ENCODE measurements at places on chromosomes 3 and 15.

DNA sequence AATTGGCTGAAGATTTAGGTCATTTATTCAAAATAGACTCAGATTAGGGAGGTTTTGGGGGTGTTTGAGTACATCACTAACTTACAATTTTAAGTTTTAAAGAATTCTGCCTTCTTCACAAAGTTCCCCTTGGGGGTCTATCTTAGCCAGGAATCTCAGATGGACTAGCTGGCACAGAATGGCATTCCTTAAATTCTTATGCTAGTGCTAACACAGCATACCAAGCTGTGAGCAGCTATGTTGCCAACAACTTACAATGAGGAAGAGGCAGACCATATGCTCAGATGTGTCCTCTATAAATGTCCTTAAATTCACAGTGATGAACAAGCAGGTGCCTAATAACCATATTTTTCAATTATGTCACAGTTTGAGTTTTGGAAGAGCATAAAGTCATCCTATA, 60.9 kb upstream of the NPHP3 start:
- DNase-seq = no peak

DNA sequence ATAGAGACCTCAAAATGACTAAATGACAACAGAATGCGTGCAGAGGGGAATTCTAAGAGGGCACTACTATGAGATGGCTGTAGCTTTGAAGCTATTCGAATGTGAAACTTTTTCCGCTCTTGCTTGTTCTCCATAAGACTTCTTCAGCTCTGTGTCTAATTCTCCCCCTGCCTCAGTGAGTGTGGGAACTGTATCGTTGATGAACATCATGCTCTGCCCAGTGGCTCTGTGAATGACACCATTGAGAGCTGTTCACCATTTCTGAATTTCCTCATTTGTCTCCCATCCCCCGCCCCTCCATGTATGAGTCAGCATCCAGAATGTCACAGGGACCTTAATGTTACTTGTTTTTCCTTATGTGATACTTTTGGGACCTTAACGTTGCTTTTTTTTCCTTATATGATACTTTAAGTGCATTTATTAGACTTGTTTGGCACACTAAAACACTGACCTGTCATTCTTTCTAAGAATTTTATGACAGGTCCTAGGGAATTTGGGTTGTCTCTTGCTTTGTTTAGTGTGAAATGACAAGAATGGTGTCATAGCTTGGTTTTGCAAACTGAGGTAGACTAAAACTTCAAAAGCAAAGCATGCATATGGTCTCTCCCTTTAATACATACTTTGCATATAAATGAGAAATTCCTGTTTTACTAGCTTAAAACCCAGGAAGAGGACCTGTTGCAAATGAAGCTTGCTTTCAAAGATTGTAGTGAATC, 99.6 kb downstream of the FNDC3B start:
- no peak for DNase-seq

- peak; percentile 93 for DNase-seq
Observed at GRCh38 chr15:90221246-90221900, 12.4 kb downstream of the CIB1 start.

- no peak for DNase-seq
Observed at GRCh38 chr3:120855665-120856437, 52.2 kb upstream of the STXBP5L start.

GRCh38 chr3:174126990-174127758, 729.6 kb downstream of the NLGN1 start:
- DNase-seq = no peak

DNA sequence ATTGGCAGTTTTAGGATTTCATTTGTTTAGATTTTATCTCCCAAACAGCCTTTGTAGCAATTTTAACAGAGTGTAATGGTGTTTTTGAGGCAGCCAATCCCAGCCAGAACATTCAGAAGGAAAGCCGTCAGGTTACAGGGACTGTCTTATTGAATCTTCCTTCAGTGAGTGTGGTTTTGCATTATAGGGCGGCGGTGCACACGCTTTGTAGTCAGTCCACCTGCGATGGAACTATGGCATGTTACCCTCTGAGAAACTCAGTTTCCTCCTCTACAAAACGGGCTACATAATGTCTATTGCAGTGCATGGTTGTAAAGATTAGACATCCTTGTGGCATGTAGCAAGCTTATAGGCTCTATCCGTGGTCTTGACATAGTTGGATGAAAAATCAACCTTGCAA, 1.0 kb downstream of the LRRC28 start:
- no peak for DNase-seq

GRCh38 chr15:88828791-88829190, 25.6 kb downstream of the ACAN start:
- no peak for DNase-seq

Data from D721Med (cell line).